ENCODE measurements at places on chromosomes 2 and 18. TPM values are rescaled to one million over a fixed set of nuclear protein-coding genes. Genes with fewer than 3 reads are reported as not detected.

DNA sequence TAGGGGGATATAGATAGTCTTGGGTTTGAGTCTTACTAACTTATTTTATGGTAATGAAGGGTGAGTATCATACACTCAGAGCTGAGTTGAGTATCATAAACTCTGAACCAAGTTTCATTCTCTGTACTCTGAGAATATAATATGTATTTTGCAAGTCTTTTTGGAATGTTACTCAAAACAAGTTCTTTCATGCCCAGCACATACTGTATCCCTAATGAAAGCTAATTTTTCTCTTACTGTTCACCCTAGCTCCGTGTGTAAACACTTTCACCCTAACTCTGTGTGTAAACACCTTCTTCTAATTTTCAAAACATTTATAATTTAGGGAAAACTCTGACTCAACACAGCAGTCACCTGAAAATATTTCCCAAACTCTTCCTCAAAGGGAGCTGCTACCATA, 29.7 kb upstream of the CHST9 start:
- DNase-seq: no peak

DNA sequence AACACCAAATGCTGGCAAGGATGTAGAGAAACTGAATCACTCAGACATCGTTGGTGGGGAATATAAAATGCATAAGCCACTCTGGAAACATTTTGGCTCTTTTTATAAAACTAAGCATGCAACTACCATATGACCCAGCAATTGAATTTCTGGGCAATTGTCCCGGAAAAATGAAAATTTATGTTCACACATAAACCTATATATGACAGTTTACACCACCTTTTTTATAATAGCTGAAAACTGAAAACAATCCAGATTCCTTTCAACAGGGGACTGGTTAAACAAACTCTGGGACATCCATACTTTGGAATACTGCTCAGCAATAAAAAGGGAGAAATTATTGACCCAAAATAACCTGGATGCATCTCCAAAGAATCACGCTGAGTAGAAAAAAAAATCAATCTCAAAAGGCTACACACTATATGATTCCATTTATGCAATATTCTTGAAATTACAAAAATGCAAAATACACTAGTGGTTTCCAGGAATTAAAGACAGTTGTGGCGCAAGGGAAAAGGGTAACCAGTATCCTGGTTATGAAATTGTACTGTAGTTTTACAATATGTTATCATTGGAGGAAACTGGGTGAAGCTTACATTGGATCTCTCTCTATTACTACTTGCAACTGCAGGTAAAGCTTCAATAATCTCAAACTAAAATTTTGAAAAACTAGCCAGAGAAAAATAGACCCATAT, 130.2 kb upstream of the PID1 start:
- DNase-seq: no peak

- DNase-seq: no peak
Observed at GRCh38 chr18:63681449-63682340, 20.0 kb upstream of the SERPINB3 start.

DNA sequence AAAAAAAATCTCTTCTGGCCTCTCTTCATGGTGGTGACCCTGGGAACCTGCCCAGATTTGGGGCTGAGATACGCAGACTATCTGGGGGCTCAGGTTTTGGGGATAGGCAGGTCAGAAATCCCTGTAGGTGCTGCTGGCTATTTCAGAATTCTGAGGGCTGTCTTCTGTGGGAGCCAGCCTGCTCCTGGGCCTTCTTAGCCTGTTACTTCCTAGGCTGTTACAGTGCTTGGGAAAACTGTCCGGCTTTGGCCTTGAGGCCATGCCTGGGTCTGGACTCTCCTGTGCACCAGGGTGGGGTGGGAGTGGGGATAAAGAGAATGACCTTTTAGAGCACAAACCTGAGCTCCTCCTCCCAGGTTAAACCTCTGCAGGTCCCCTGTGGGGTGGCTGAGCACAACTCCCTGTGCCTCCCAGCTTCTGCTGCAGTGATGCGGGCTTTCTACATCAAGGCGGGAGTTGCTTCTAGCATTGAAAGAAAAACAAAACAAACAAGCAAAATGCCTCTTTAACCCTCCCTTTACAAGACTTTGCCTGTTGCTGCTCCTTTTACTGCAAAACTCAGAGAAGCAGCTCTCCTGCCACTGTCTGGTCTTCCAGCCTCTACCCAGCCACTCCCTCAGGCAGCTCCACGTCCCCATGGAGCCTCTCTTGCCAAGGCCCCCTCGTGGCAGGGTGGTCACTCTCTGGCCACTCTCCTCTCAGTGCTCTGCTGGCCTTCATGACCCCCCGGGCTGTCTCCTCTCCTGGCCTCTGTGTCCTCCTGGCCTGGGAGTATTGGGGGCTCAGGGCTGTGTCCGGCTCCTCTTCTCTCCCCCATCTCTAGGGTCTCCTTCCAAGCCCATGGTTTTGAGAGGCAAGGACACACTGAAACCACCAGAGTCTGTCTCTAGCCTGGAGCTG, 293.0 kb upstream of the HS6ST1 start:
- no peak for DNase-seq

DNA sequence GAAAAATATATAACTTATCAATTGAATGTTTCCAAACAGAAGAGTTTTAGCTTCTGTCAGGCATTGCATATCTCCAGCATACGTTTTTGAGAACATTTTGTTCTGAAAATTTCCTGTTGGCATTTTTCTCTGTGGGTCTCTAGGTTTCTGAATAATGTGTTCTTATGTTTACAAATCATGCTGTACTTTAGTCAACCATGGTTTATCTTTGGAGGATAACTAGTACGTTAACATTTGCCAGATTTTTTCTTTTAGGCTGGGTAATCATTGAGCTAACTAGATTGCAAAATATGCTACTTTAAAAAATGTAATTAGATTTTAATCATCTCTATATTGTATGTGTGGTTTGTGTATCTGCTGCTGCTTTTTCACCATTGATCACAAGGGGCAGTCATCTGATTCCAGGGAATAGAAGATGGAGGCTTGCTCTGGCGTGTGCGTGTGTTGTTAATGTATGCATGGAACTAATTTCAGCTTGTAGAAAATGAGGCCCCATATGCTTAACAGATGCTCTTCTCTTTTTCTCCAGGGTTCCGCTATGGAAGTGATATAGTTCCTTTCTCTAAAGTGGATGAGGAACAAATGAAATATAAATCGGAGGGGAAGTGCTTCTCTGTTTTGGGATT, 21.3 kb downstream of the XRCC5 start:
- DNase-seq: no peak

MAP3K19 gene
- 0.41 TPM for total RNA-seq

MPP4 gene
- total RNA-seq: under 0.01 TPM
